ENCODE measurements at places on chromosomes 5 and 9.
A peak's percentile ranks its signal among the peaks of the same experiment; 100 is the strongest.

GRCh38 chr9:1878811-1879210 is 136.3 kb upstream of the SMARCA2 start:
- no peak for DNase-seq

DNA sequence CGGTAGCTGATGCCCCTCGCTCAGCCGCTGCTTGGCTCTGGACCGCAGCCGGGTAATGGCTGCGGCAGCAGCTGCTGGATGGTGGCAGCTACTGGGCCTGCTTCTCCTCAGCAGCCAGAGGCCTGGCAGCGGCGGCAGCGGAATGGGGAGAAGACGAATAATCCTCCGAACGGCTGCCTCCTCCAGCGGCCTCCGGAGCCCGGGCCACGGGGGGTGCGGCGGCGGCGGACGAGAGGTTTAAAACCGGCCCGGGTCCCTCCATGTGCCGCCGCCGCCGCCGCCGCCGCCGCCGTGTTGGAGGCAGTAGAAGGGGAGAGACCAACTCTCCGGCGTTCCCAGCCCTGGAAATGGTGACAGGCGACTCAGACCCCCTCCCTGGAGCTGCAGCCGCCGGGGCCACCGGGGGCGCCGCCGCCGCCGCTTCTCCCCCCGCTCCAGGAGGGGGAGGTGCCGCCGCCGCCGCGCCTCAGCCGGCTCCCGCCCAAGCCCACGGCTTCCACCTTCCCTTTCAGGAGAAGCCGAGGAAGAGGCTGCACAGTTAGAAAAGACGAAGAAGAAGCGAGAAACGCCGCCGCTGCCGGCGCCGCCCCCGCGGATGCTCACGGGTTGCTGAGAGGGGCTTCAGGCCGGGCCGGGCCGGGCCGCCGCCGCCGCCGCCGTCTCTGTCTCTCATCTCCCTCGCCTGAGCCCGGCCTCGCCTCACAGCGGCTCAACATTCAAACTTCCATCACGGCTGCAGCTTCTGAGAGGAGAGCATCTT is 118.4 kb upstream of the PRSS3 start:
- DNase-seq, result peak; percentile 2

- no peak for DNase-seq
Measured at GRCh38 chr9:109561137-109561536, 63.0 kb upstream of the PTPN3 start.

GRCh38 chr9:90975781-90976538 is 174.3 kb downstream of the SYK start:
- DNase-seq, result no peak

GRCh38 chr5:43567967-43568366 is 11.1 kb upstream of the PAIP1 start:
- DNase-seq, result no peak

DNA sequence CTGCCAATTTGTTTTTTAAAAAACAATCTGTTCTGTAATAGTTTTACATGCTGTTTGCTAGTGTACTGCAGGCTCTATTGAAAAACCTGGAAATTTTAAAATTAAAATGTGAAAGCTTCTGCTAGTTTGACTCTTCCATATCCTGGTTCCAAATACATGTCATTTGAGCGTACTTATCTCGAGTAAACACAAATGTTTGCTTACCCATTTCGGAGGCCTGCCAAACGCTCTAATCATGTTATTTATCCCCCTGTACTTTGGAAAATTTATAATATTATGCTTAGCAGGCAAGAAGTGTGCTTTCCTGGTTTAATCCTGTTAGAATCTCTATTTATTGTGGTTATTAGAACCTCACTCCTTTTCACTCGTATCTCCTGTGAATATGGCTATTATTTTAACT is 476.8 kb upstream of the CYLC2 start:
- no peak for DNase-seq

DNA sequence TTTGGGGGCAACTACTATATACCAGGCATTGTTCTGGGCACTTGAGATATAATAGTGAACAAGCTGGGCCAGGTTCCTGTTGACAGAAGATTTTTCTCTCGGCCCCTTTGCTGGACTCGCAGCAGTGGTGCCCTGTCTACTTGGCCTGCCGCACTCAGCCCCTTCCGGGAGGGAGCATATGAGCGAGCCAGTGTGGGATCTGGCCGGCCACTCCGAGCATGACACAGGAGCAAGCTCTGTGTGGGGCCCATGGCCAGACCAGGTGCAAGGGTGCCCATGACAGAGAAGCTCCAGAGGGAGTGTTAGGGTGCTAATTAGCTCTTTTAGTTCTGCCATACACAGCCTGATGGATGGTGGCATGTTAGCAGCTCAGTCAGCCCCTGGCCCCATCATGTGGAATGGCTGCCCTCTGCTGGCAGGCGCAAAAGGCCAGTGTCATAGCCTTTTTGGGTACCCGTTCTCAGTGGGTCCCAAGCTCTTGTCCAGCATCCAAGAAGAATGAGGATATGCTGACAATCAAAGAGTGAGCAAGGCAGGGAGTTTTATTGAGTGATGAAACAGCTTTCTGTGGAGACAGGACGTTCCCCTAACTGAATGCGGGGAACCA is 9.3 kb upstream of the KIF4B start:
- DNase-seq, result no peak

GRCh38 chr5:178382754-178383164 is 150.2 kb upstream of the PHYKPL start:
- no peak for DNase-seq

GRCh38 chr5:135032999-135033861 is 798 bp downstream of the PITX1 start:
- no peak for DNase-seq

DNA sequence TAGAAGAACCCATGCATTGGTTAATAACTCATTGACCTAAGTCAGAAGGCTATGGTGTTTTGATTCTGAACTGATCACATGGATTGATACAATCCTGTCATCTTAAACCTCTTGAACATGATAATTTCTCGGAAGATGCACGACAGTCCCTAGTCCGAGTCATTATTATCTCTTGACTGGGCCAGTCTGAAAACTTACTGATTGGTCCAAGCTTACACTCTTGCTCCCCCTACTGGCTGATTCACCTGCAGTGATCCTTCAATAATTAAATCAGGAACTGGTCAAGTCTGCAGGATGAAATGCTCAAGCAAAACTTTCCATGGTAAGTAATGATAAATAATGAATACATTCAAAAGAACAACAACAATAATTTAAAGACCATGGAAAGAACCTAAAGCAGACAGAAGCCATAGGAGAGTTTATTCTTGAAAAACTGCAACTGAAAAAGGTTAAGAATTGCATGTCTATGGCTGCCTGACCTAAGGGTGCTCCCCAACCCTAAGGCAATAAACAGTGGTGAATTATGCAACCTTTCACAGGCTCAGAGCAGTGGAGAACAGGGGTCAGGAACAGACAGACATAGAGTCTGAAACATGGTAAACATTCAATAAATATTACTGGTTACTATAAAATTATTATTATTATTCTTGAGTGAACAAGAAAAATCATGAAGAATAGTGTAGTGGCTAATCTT is 79.3 kb downstream of the BRINP1 start:
- no peak for DNase-seq

DNA sequence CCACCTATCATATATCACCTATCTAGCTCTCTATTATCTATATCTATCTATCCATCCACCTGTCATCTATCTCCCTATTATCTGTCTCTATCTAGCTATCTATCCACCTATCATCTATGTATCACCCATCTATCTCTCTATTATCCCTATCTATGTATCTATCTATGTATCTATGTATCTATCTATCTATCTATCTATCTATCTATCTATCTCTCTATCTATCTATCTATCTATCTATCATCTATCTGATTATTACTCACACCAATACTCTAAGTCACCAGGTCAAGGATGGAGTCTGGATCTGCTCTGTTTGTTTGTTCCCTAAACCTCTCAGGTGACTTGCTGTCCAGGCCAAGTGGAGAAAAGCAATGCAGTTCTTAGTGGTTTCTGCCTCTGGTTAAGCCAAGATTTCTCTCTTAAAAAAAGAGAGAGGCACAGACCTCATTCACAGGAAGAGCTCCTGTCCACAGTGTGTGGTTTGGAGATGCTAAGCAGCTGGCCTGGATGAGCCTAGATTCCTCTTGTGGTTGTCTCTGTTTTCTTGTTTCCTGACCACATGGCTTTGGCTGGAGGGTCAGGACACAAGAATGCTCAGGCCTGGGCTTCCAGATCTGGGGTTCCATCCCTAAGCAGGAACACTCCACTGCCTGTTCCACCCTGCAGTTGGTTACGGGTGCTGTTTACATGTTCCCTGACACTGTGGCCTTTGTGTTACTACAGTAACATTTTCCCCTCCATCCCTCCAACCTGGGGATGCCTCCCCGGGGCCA is 133.4 kb downstream of the PHF2 start:
- DNase-seq, result no peak

- no peak for DNase-seq
Measured at GRCh38 chr5:169869066-169869465, 111.2 kb downstream of the INSYN2B start.

DNA sequence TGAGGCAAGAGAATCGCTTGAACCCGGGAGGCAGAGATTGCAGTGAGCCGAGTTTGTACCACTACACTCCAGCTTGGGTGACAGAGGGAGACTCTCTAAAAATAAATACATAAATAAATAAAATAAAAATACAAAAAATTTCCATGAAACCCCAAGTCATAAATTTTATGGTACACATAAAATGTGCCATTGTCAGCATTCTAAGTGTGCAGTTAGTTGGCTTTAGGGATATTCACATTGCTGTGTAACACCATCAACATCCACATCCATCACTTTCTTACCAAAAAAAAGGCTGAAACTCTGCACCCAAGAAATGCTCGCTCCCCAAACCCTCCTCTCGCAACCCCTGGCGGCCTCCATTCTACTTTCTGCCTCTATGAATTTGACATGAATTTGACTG is 135.2 kb downstream of the GAPVD1 start:
- no peak for DNase-seq

GRCh38 chr9:10130061-10130675 is 482.6 kb downstream of the PTPRD start:
- no peak for DNase-seq

GRCh38 chr9:87567983-87568382 is 70.3 kb downstream of the DAPK1 start:
- no peak for DNase-seq

- DNase-seq, result no peak
Measured at GRCh38 chr9:87305151-87305550, 192.5 kb upstream of the DAPK1 start.

DNA sequence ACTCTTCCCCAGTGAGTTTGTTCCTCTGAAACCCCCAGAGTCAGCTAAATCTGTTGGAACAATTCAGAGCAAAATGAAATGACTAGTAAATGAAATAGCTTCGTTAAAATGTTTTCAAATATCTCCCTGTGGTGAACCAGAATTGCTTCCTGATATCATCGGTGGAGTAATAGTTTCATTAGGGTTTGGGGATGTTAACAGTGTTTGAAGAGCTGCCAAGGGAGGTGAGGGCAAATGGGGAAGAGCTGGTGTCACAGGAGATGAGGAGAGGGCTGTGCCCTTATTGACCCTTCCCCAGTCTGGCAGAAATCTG is 4.3 kb upstream of the C7 start:
- DNase-seq, result no peak

GRCh38 chr5:173238312-173239232 is 3.6 kb upstream of the NKX2-5 start:
- no peak for DNase-seq

- DNase-seq, result no peak
Measured at GRCh38 chr5:66958201-66958979, 238.2 kb downstream of the CD180 start.

GRCh38 chr5:6708814-6709213 is 4.4 kb upstream of the TENT4A start:
- DNase-seq, result no peak

DNA sequence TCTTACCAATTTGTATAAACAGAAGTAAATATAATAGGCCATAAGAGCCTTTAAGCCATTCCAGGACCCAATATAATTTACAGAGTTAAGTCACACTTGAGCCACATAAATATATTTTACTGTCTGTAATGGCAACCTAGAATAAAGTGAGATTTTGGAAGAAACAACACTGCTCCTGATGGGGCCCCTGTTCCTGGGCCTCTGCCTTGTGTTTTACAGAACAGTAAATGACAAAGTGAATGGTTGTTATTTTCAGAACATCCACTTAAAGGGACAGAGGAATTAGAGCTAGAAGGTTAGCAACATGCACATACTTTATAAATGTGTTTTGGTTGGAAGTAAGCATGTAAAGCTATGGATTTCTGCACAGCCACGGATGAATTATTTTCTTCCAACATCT is 3.6 kb downstream of the PTGER4 start:
- DNase-seq, result no peak

DNA sequence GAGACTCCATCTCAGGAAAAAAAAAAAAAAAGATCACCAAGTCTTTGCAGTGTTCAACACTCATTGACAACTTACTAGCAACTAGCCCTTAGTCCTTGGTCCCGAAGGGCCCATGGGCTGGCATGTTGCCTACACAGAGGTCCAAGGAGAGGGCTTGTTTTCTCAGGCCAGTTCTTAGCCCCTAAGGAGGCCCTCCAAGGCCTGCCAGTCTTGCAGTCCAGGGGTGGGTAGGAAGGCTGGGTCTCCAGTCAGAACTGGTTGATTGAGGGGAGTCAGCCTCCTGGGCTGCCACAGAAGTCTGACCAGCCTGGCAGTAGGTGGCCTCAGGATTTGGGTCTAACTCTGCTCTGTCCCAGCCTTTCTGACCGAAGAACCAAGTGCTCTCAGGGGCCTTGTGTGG is 32.7 kb downstream of the IER5L start:
- no peak for DNase-seq

GRCh38 chr9:135889564-135890189 is 17.7 kb downstream of the CAMSAP1 start:
- DNase-seq, result no peak

DNA sequence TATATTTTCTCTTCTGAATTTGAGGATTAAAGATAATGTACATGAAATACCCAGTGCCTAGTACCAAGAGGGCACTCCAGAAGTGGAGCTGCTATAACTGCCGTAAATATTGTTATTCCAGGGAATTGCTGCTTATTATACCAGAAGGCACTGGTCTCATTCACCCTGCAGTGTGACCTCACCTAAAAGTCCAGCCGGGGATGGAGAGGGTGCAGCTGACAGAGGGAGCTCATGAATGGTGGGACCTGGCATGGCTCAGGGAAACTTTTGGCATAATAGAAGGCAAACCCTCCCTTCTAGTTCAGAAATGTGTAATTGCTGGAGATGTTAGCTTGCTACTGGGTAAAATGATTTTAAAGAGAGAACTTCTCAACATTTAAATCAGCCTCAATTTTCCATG is 108.5 kb downstream of the MVB12B start:
- no peak for DNase-seq

DNA sequence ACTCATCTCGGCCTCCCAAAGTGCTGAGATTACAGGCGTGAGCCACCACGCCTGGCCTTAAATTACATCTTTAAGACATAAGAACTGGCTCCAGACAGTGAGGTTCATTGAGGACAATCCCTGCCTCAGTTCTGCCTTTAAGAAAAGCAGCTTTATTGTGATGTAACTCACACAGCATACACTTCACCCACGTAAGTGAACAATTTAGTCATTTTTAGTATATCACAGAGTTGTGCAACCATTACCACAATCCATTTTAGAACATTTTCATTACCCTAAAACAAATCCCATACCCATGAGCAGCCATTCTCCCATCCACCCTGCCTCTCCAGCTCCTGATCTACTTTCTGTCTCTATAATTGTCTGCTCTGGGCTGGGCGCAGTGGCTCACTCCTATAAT is 24.0 kb upstream of the LTC4S start:
- DNase-seq, result no peak

- DNase-seq, result no peak
Measured at GRCh38 chr9:129282731-129283211, 104.7 kb upstream of the IER5L start.

- no peak for DNase-seq
Measured at GRCh38 chr9:86767373-86767772, 179.9 kb downstream of the GAS1 start.

All from T-helper 9 cell (primary cell).